ENCODE measurements at places on chromosomes 11 and 22.

- no peak for DNase-seq
Observed at GRCh38 chr11:116233561-116233960, 539.2 kb downstream of the BUD13 start.

DNA sequence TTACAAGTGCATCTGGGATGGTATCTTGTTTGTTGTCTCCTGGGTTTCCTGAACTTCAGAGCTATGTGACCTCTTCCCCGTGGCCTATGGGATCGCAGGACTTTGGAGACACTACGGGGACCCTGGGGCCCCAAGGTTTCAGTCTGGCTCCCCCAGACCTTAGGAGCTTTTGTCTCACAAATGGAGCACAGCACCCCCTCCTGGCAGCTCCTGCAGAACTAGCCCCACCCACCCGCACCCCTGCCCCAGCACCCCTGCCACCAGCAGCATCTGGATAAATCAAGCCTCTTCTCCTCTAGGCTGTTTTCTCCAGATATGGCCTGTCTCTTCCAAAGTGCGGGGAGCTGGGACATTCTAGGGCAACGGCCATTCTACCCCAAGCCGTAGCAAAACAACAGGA lies 10.4 kb downstream of the RCOR2 start:
- DNase-seq: no peak

- no peak for DNase-seq
Observed at GRCh38 chr22:26689513-26690301, 32.3 kb downstream of the MIAT start.

- DNase-seq: no peak
Observed at GRCh38 chr22:21803811-21804249, 63.6 kb downstream of the MAPK1 start.

Data from stimulated activated CD8-positive, alpha-beta memory T cell treated with anti-CD3 and anti-CD28 coated beads, Interleukin-7, amount 100 ng/mL, for 1 hour (primary cell).